ENCODE measurements at places on chromosomes 11 and 22.
A peak's percentile ranks its signal among the peaks of the same experiment; 100 is the strongest.

GRCh38 chr11:28625532-28625931, 517.3 kb downstream of the METTL15 start:
- no peak for DNase-seq

DNA sequence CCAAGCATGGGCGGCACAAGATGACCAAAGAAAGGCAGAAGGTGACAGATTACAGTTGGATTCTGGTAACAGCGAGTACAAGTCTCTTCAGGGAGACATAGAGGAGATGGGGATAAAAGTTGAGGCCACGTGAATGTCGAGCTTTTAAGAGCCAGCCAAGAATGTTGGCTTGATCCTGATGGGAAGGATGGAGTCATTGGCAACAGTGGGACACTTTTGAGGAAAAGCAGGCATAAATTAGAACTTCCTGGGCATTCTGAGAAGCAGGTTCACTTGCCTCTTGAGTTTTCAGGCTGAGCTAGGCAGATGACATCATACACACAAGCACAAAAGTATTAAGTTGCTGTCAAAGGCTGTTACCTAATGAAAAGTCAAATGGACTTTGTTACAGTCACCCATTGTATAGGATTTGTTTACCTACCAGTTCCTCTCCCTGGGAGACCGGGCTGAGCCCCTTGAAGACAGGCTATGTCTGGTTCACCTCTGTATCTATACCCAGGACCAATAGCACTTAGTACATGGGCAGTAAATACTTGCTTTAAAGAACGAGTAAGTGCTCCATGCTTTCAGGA, 41.1 kb downstream of the TNRC6B start:
- DNase-seq, result no peak

DNA sequence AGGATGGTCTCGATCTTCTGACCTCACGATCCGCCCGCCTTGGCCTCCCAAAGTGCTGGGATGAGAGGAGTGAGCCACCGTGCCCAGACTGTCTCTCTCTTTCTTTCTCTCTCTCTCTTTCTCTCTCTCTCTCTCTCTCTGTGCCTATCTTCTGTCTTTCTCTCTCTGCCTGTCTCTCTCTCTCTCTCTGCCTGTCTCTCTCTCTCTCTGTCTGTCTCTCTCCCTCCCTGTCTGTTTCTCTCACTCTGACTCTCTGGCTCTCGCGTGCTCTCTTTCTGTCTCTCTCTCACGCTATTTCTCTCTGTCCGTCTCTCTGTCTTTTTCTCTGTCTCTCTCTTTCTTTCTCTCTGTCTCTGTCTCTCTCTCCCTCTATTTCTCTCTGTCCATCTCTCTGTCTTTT, 3911.2 kb upstream of the OR11H1 start:
- no peak for DNase-seq

DNA sequence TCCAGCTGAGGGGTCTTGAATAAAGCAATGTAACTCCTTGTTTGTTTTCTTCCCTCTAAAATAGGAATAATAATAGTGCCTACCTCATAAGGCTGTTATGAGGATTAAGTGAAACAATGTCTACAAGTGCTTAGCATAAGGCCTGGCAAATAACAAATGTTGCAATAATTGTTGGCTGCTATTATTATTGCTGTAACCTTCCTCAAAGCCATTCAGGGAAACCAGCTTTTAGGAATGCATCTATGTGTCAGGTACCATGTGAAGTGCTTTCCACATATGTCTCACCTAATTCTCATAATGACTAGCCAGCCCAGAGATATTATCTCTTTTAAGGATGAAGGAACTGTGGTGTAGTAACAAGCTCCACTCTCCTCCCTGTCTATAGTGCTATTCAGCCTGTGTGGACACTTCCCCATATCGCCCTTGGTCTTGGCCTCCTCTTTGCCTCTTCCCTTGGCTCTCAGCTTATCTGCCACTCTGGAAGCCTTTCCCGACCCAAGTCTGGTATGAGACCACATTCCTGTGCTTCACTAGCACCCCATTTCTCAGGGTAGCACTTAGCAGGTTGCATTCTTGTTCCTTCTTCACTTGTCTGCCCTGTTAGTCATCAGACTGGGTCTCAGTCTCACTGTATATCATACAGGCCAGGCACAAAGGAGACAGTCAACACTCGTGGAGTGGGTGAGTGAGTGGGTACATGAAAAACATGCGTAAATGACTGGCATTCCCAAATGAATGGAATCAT, 23.8 kb downstream of the CSNK2A3 start:
- no peak for DNase-seq

DNA sequence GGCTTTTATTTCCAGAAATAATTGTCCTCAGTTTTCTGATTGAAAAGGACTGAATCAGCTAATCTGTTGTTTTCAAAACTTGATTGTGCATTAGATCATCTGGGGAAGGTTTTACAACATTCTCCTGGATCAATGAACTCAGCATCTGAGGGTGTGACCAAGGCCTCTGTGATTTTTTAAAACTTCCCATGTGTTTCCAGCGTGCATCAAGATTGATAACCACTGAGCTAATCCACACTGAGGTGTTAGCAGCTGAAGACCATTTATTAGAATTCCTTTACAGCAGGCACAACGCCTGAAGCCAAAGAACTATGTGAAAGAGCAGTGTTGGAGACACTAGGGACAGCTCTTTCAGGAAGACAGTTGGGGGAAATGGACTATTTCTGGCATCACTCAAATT, 10.2 kb downstream of the VSTM5 start:
- no peak for DNase-seq

- peak; percentile 84 for DNase-seq
Observed at GRCh38 chr11:129364143-129364654, 11.4 kb upstream of the BARX2 start.

DNA sequence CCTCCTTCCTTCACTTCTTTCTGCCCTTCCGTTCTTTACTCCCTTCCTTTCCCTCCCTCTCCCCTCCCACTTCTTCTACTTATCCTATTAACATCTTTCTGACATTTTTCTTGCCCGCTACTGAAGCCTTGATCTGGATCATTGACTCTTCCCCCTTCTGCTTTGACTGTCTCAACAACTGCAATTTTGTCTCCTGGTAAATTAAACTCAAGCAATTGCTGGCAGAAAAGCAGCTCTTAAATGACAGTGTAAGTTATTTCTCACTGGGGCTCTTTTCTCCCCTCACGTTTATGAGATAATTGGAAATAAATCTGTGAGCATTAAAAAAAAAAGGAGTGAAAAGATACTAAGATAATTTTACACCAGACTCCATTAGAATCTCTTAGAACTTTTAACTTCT, 120.0 kb downstream of the SLC17A6 start:
- DNase-seq, result no peak

GRCh38 chr11:34145073-34145472, 39.6 kb downstream of the NAT10 start:
- DNase-seq, result no peak

GRCh38 chr11:80621871-80622270, 1181.0 kb upstream of the TENM4 start:
- DNase-seq, result no peak

Measured in ACHN (cell line).